ENCODE measurements at places on chromosomes 6 and 20. TPM values are rescaled to one million over a fixed set of nuclear protein-coding genes. Genes with fewer than 3 reads are reported as not detected.

EEF1A2 gene
- 75.2 TPM for total RNA-seq

GSTA2 gene
- total RNA-seq, result not detected

PBX2 gene
- 88.2 TPM for total RNA-seq

SLX4IP gene
- 8.2 TPM for total RNA-seq

PHACTR3 gene
- 0.50 TPM for total RNA-seq

CRIP3 gene
- total RNA-seq, result 10.0 TPM

HEY2 gene
- total RNA-seq, result not detected

CD109 gene
- total RNA-seq, result 46.8 TPM

TFEB gene
- total RNA-seq, result 8.6 TPM

CNBD2 gene
- 7.3 TPM for total RNA-seq

PRR18 gene
- total RNA-seq, result not detected

GRCh38 chr6:33277663-33278391, 904 bp downstream of the B3GALT4 start:
- no peak for DNase-seq
- H3K4me1 ChIP-seq, result peaks cover 36% of the 10 kb centered on the region
- H3K27ac ChIP-seq, result peak overlapping the region; percentile 48
- peak overlapping the region; percentile 70 for H3K4me3 ChIP-seq
- H3K36me3 ChIP-seq, result peaks cover 38% of the 10 kb centered on the region

- H3K4me3 ChIP-seq, result no peak overlapping the region
- no peak overlapping the region for H3K27ac ChIP-seq
- peaks cover 10% of the 10 kb centered on the region for H3K4me1 ChIP-seq
- no peaks in the 10 kb centered on the region for H3K36me3 ChIP-seq
- H3K27me3 ChIP-seq, result no peaks in the 10 kb centered on the region
- DNase-seq, result no peak
Observed at GRCh38 chr6:149140137-149140909, 177.2 kb upstream of the TAB2 start.

DNA sequence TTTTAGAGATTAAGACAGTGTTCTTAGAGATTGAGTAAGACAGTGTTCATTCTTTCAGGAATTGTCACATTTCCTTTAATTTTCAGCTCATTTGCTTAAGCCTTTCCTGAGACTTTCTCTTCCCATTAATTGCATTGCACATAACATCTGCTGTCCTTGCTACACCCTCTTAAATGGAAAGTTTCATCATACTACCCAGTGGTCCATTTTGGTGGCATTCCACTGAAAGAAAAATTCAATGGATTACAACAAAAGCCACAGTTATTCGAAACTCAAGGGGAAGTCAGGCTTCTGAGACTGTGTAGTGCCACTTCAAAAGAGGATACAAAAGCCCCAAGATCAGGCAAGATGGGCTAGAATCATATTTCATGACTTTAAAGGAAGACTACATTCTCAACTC, 64.0 kb downstream of the RSPO3 start:
- no peak for DNase-seq
- no peak overlapping the region for H3K4me3 ChIP-seq
- no peak overlapping the region for H3K27ac ChIP-seq
- H3K27me3 ChIP-seq, result no peaks in the 10 kb centered on the region
- H3K4me1 ChIP-seq, result no peaks in the 10 kb centered on the region

DNA sequence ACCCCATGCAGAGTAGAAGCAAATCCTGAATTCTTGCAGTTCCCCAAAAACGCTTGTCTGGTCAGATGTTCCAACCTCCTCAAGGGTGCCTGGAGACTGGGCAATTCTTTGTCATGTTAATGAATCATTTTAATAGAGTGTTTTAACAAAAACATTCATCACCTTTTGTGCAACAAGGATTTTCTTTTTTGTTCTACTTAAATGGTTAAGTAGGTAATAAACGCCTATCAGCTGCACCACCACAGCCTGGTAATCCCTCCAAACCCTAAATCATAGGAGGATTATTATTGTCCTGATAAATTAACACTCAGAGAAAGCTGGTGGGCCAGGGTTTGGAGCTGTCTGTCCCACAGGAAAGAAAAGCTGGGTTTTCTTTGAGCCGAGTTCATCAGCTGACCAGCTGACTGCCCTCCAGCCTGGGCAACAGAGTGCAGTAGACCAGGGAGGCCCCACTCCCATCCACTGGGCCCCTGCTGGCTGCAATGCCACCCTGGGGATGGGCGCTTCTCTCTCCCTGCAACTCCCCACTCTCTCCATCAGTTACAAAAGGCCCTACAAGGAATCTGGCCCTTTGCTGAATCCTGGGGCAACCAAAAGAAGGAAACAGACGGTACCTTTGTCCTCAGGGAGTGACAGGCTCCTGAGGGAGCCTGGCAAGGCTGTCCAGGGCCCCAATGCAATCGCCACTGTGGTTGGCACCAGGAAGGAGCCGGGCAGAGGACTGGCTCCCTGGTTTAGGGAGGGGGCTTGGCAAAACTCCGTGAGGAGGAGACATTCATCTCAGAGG, 23.1 kb upstream of the BMP7 start:
- H3K27ac ChIP-seq, result no peak overlapping the region
- no peak overlapping the region for H3K4me3 ChIP-seq
- H3K27me3 ChIP-seq, result peaks cover 74% of the 10 kb centered on the region
- H3K4me1 ChIP-seq, result no peaks in the 10 kb centered on the region

GRCh38 chr6:3454273-3455010, 2.4 kb downstream of the SLC22A23 start:
- no peaks in the 10 kb centered on the region for H3K36me3 ChIP-seq
- H3K27me3 ChIP-seq, result no peaks in the 10 kb centered on the region
- peaks cover 14% of the 10 kb centered on the region for H3K4me1 ChIP-seq
- no peak overlapping the region for H3K27ac ChIP-seq
- H3K4me3 ChIP-seq, result peak overlapping the region; percentile 77

- no peaks in the 10 kb centered on the region for H3K36me3 ChIP-seq
- H3K27me3 ChIP-seq, result no peaks in the 10 kb centered on the region
- peaks cover 40% of the 10 kb centered on the region for H3K4me1 ChIP-seq
- H3K27ac ChIP-seq, result peak overlapping the region; percentile 59
- no peak overlapping the region for H3K4me3 ChIP-seq
- peak; percentile 98 for DNase-seq
Observed at GRCh38 chr20:50434653-50435396, 75.4 kb upstream of the PTPN1 start.

DNA sequence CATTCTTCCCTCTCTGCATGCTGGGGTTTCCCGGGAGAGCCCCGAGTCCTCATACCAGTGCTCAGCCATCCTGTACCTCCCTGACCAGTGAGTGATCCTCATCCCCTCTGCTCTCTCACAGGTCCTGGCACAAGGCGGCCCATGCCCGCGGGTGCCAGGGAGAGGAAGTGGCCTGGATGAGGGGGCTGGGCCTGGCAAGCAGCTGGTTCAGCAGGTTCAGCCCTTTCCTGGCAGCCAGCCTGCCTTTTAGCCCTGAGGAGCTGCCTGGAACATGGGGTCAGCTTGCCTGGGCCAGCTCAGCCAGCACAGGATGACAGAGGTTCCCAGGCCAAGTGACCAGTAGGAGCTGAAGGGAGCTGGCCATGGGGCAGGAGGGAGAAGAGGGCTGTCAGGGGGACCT, 10.9 kb downstream of the MOCS1 start:
- H3K4me3 ChIP-seq, result no peak overlapping the region
- DNase-seq, result peak; percentile 2
- no peaks in the 10 kb centered on the region for H3K36me3 ChIP-seq
- peaks cover 57% of the 10 kb centered on the region for H3K27me3 ChIP-seq

- H3K36me3 ChIP-seq, result no peaks in the 10 kb centered on the region
- no peak overlapping the region for H3K4me3 ChIP-seq
- H3K4me1 ChIP-seq, result no peaks in the 10 kb centered on the region
- no peaks in the 10 kb centered on the region for H3K27me3 ChIP-seq
- no peak for DNase-seq
Observed at GRCh38 chr6:17729223-17730077, 22.7 kb upstream of the NUP153 start.

GRCh38 chr6:112841553-112842329, 494.6 kb downstream of the RFPL4B start:
- H3K4me1 ChIP-seq, result no peaks in the 10 kb centered on the region
- DNase-seq, result no peak
- H3K27me3 ChIP-seq, result no peaks in the 10 kb centered on the region
- no peaks in the 10 kb centered on the region for H3K36me3 ChIP-seq

- DNase-seq, result no peak
- no peaks in the 10 kb centered on the region for H3K36me3 ChIP-seq
- no peaks in the 10 kb centered on the region for H3K27me3 ChIP-seq
Observed at GRCh38 chr6:105487040-105487790, 84.3 kb upstream of the PREP start.

GRCh38 chr6:15511248-15512125, 151.3 kb downstream of the DTNBP1 start:
- H3K4me3 ChIP-seq, result no peak overlapping the region
- no peak overlapping the region for H3K27ac ChIP-seq
- no peak for DNase-seq

DNA sequence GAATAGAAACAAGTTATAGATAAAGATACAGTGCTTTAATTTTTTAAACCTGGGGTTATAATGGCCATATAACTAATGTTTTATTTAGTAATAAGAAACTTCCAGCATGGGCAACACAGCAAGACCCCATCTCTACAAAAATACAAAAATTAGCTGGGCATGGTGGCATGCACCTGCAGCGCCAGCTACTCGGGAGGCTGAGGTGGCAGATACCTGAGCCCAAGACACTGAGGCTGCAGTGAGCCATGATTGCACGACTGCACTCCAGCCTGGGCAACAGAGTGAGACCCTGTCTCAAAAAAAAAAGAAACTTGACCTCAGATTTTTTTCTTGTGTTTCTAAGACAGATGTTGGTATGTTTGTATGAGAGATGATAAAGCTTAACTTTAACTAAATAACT, 22.9 kb downstream of the EEF1A1 start:
- no peak overlapping the region for H3K4me3 ChIP-seq
- DNase-seq, result no peak
- H3K27ac ChIP-seq, result no peak overlapping the region

- DNase-seq, result no peak
- no peaks in the 10 kb centered on the region for H3K36me3 ChIP-seq
- no peak overlapping the region for H3K27ac ChIP-seq
Observed at GRCh38 chr20:56014151-56014550, 8.8 kb upstream of the CBLN4 start.

- H3K27me3 ChIP-seq, result no peaks in the 10 kb centered on the region
- no peak for DNase-seq
- H3K36me3 ChIP-seq, result no peaks in the 10 kb centered on the region
Observed at GRCh38 chr6:12585497-12585958, 131.0 kb upstream of the PHACTR1 start.
